ENCODE measurements at places on chromosomes 4 and X.

GRCh38 chr4:90442619-90443018 is 315.4 kb downstream of the CCSER1 start:
- DNase-seq: no peak

DNA sequence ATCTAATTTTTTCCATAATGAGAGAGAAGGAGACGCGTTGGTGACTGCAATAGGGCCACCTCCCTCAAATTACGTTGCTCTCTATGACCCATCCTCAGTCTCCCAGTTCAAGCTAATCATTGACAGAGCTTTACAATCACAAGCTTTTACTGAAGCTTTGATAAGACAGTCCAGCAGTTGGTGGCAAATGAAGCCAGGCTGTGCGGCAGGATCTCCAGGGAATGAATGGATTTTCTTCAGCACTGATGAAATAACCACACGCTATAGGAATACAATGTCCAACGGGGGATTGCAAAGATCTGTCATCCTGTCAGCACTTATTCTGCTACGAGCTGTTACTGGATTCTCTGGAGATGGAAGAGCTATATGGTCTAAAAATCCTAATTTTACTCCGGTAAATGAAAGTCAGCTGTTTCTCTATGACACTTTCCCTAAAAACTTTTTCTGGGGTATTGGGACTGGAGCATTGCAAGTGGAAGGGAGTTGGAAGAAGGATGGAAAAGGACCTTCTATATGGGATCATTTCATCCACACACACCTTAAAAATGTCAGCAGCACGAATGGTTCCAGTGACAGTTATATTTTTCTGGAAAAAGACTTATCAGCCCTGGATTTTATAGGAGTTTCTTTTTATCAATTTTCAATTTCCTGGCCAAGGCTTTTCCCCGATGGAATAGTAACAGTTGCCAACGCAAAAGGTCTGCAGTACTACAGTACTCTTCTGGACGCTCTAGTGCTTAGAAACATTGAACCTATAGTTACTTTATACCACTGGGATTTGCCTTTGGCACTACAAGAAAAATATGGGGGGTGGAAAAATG is at the start of gene KLB:
TSS of gene KLB (plus strand) at position 168 of the 821 bp plus-strand sequence. CDS start at position 188, 20 bp downstream.
- no peak for DNase-seq

- DNase-seq: no peak
Measured at GRCh38 chr4:159396151-159396550, 293.3 kb downstream of the RAPGEF2 start.

DNA sequence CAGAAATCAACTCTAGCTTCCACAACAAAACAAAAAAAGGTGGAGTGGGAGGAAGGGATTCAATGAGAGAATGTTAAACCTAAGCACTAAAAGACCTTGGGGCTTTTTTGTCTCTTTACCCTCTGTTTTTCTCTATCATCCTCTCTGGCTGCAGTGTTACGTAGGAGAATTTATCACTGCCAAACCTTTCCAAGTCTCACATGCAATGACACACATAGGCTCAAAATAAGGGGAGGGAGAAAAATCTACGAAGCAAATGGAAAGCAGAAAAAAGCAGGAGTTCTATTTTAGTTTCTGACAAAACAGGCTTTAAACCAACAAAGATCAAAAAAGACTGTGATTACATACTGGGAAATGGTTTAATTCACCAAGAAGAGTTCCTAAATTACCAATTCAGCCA is 152.1 kb downstream of the ADGRA3 start:
- DNase-seq: no peak

DNA sequence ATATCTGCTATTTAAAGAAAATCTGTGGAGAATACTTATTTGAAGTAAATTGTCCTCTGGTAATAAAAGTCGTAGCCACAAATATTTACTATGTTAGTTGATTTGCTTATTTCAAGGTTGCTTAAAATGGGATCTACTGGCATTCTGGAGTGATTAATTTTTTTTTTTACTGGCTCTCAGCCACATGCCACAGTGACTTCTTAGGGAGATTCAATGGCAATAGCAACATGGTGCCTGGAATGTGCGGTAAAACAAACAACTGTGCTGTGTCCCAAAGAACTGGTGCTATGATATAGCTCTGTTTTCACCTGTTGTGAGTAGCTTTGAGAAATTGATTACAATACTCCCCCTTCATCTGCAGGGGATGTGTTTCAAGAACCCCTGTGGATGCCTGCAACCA is 324.3 kb downstream of the GPAT3 start:
- no peak for DNase-seq

- DNase-seq: no peak
Measured at GRCh38 chr4:159600061-159600460, 497.2 kb downstream of the RAPGEF2 start.

GRCh38 chr4:32884198-32884597 is 2164.0 kb downstream of the PCDH7 start:
- no peak for DNase-seq

GRCh38 chrX:45449982-45450381 is 249.3 kb upstream of the DIPK2B start:
- DNase-seq: no peak

- no peak for DNase-seq
Measured at GRCh38 chrX:124518885-124519284, 172.5 kb downstream of the SH2D1A start.

DNA sequence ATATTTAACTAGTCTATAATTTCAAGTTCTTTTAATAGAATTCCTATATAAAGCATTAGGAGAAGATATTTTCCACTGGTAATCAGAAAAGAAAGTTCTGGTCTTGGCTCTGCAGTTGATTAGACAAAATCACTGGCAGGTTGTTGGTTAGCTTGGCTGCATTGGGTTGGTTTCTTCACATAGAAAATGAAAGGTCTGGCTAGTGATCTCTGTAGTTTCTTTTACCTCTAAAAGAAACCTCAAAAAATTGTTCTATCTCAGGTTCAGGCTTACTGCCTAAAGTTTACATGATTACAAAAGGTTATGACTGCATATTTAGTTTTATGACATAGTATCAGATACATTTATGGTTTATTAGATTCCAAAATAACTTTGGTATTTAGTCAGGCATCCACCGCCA is 95.8 kb upstream of the NAP1L5 start:
- DNase-seq: no peak

- no peak for DNase-seq
Measured at GRCh38 chr4:4401036-4401435, 14.1 kb downstream of the NSG1 start.

GRCh38 chrX:135707880-135708279 is 5.6 kb upstream of the CT45A1 start:
- DNase-seq: peak; percentile 9

DNA sequence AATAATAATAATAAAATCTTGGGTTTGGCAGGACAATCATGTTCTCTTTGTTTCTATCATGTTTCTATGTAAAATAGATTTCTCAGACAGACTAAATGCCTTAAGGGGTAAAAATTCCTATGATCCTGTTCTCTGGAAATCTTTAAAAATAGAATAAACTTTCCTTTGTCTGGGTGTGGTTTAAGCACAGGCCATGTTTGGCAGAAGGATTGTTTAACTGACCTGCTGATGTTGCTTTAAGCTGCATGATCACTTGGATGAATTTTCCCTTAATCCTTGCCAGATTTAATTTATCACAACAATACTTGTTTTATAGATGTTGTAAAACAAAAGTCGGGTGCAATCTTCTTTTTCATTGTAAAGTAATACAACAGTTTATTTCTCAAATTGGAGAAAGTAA is 341.7 kb upstream of the FAT1 start:
- DNase-seq: no peak

GRCh38 chr4:82756061-82756460 is 42.5 kb downstream of the SCD5 start:
- no peak for DNase-seq

GRCh38 chr4:45293335-45293734 is 567.0 kb upstream of the GNPDA2 start:
- no peak for DNase-seq

- DNase-seq: no peak
Measured at GRCh38 chr4:85603437-85604336, 128.7 kb downstream of the ARHGAP24 start.

GRCh38 chr4:94345969-94346368 is 3.3 kb upstream of the HPGDS start:
- DNase-seq: no peak

- DNase-seq: no peak
Measured at GRCh38 chr4:136463941-136464340, 1068.4 kb downstream of the PCDH18 start.
